ENCODE measurements at places on chromosomes 3 and 15. TPM values are rescaled to one million over a fixed set of nuclear protein-coding genes. Genes with fewer than 3 reads are reported as not detected.

DNA sequence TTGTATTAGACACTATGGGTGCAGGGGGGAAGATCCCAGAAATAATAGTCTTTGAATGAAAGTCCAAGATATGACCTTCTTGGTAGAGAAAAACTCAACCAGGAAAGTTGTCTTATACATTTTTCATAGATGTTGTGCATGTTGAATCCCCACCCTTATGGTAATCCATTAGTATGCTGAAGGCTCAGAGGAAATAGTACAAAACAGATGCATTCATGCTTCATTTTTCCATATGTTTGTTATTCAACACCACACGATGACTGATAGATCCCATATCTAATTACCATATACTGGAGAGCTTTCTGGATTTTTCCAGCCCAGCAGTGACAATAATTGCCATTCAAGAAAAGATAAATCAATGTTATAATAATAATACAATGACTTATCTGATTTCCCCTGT, 487.4 kb downstream of the FGF12 start:
- no peaks in the 10 kb centered on the region for H3K36me3 ChIP-seq
- no peaks in the 10 kb centered on the region for H3K27me3 ChIP-seq
- H3K4me3 ChIP-seq: no peak overlapping the region
- no peak overlapping the region for H3K27ac ChIP-seq
- DNase-seq: no peak
- H3K4me1 ChIP-seq: no peaks in the 10 kb centered on the region

DNA sequence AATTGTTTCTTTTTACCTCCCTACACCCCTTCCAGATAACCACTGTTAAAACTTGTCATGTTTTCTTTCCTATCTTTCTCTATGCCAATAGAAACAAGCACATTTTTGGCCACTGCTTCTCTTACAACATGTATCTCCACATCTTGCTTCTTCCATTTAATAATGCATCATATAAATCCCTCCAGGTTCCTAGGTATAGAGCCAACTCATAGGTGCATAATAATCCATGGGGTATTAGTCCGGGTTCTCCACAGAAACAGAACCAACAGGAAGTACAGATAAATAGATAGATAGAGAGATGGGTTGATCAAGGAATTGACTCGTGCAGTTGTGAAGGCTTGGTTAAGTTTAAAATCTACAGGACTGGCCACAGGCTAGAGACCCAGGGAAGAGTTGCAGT, 41.5 kb upstream of the PSMD6 start:
- H3K27ac ChIP-seq: no peak overlapping the region
- H3K4me3 ChIP-seq: no peak overlapping the region
- H3K27me3 ChIP-seq: peaks cover 13% of the 10 kb centered on the region
- no peak for DNase-seq

NEO1 gene
- total RNA-seq: 3.4 TPM

GRCh38 chr15:61633951-61634350, 404.8 kb upstream of the RORA start:
- no peaks in the 10 kb centered on the region for H3K4me1 ChIP-seq
- H3K36me3 ChIP-seq: no peaks in the 10 kb centered on the region
- H3K4me3 ChIP-seq: no peak overlapping the region
- DNase-seq: no peak
- H3K27ac ChIP-seq: no peak overlapping the region

All from activated naive CD8-positive, alpha-beta T cell treated with anti-CD3 and anti-CD28 coated beads, Interleukin-2, amount 10 ng/mL, durations not matched to agents 7 days and 5 days (primary cell).